ENCODE measurements at places on chromosomes 16 and 17. TPM values are rescaled to one million over a fixed set of nuclear protein-coding genes. Genes with fewer than 3 reads are reported as not detected.

Gene TBC1D3C
- total RNA-seq = 13.5 TPM

Gene AATF
- 54.8 TPM for total RNA-seq

Gene DPEP2
- total RNA-seq = 122 TPM

Gene KRT32
- total RNA-seq = not detected

Gene HP
- not detected for total RNA-seq

Gene PRKCB
- 373 TPM for total RNA-seq

Gene ARL17B
- total RNA-seq = 42.0 TPM

Gene TLCD2
- total RNA-seq = not detected

Gene KRTAP4-1
- not detected for total RNA-seq

Gene KRTAP4-4
- not detected for total RNA-seq

Gene HOXB1
- total RNA-seq = not detected

Gene TAX1BP3
- total RNA-seq = 17.7 TPM

Gene NPLOC4
- total RNA-seq = 101 TPM

Gene USP10
- 134 TPM for total RNA-seq

Gene CRYM
- total RNA-seq = 8.2 TPM

Gene DOC2B
- not detected for total RNA-seq

Gene BEAN1
- not detected for total RNA-seq

Gene ITPRIPL2
- 15.4 TPM for total RNA-seq

Gene RAB11FIP4
- total RNA-seq = 70.5 TPM

Gene CHST4
- total RNA-seq = not detected

Gene SGCA
- total RNA-seq = 3.8 TPM

Gene CDC42EP4
- total RNA-seq = 2.0 TPM

Gene PSKH1
- 29.1 TPM for total RNA-seq

Gene ELMO3
- total RNA-seq = 9.6 TPM

Gene KRTAP3-1
- not detected for total RNA-seq

Gene KRT12
- not detected for total RNA-seq

All from B cell (primary cell).